ENCODE measurements at places on chromosomes 3 and 15. TPM values are rescaled to one million over a fixed set of nuclear protein-coding genes. Genes with fewer than 3 reads are reported as not detected.

DNA sequence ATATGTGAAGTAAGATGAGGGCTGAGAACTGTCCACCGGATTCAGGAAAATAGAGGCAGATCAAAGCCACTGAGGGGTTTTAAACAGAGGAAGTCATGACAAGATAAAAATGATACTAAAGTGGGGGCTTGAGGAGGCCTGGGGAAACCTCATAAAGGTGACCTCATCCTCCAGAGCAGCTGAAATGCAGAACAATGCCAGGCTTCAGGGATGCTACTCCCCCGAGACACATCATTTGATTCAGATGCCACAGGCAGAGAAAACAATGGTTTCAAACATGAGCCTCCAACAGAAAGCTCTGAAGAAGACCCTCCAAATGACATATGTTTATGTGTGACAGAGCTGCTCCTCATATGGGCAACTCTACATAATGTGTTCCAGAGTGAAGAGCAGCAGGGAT is 6.4 kb downstream of the CFAP20DC start:
- H3K36me3 ChIP-seq: no peaks in the 10 kb centered on the region
- H3K4me1 ChIP-seq: no peaks in the 10 kb centered on the region
- H3K27ac ChIP-seq: no peak overlapping the region
- H3K27me3 ChIP-seq: no peaks in the 10 kb centered on the region
- H3K4me3 ChIP-seq: no peak overlapping the region

Gene PAK6
- total RNA-seq: 0.20 TPM

Gene NTRK3
- total RNA-seq: not detected

- H3K27me3 ChIP-seq: peaks cover 25% of the 10 kb centered on the region
- no peaks in the 10 kb centered on the region for H3K4me1 ChIP-seq
- no peak within 1 kb of the TSS for H3K27ac ChIP-seq
- H3K36me3 ChIP-seq: no peaks in the 10 kb centered on the region
Measured at GRCh38 chr3:178536211-178537079, at the start of gene KCNMB2. TSS of gene KCNMB2 (plus strand) at chr3:178536436.

Gene SLC7A14
- total RNA-seq: not detected

DNA sequence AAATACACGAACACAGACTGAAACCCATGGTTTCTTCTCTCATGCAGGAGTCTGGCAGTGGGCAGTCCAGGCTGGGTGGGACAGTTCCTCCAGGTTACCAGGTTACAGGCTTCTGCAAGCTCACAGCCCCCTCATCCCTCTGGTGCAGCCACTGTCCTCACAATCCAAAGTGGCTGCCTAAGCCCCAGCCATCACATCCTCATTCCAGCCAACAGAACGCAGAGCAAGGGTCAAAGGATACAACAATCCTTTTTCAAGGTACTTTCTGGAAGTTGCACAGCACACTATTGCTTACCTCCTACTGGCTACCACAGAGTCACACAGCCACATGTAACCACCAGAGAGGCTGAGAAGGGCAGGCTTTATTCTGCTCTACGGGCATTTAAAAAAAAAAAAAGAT is 154.6 kb downstream of the NUP210 start:
- no peak for DNase-seq
- no peak overlapping the region for H3K27ac ChIP-seq
- peaks cover 5% of the 10 kb centered on the region for H3K4me1 ChIP-seq
- no peak overlapping the region for H3K4me3 ChIP-seq
- no peaks in the 10 kb centered on the region for H3K36me3 ChIP-seq
- peaks cover 9% of the 10 kb centered on the region for H3K27me3 ChIP-seq

GRCh38 chr15:72857331-72858063 is 73.9 kb upstream of the ADPGK start:
- no peak for DNase-seq
- no peak overlapping the region for H3K27ac ChIP-seq
- H3K4me1 ChIP-seq: no peaks in the 10 kb centered on the region
- peaks cover 12% of the 10 kb centered on the region for H3K27me3 ChIP-seq

Gene TIGIT
- total RNA-seq: 30.4 TPM

- peaks cover 6% of the 10 kb centered on the region for H3K27me3 ChIP-seq
- no peaks in the 10 kb centered on the region for H3K36me3 ChIP-seq
- DNase-seq: no peak
Measured at GRCh38 chr15:98786717-98787116, 138.4 kb downstream of the IGF1R start.

DNA sequence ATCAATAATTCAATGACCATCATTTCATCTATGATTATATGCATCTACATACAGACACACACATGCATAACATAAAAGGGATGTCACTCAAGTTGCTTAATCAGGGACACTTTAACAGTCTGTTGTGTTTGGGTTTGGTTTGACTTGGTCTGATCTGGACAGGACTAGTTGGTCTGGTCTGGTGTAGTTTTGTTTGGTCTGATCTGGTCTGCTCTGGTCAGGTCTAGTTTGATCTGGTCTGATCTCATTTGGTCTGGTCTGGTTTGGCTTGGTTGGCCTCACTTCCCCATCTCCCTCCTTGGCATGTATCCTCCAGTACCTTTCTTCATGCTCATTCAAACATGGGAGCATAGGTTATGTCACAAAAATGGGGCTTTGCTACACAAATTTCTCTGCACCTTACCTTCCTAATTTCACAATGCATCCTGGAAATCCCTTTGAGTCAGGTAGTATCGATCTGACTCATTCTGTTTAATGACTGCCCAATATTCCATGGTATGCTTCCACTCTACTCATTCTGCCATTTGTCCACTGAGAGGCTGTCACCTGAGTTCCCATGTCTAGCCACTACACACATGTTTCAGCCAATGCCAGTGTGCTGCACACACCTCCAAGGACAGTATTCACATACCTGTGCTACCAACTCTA is 73.0 kb upstream of the TPM1 start:
- H3K27ac ChIP-seq: no peak overlapping the region
- H3K4me1 ChIP-seq: peaks cover 1% of the 10 kb centered on the region
- no peak overlapping the region for H3K4me3 ChIP-seq
- H3K36me3 ChIP-seq: no peaks in the 10 kb centered on the region

- peaks cover 3% of the 10 kb centered on the region for H3K36me3 ChIP-seq
- no peaks in the 10 kb centered on the region for H3K27me3 ChIP-seq
- no peak for DNase-seq
- H3K4me3 ChIP-seq: no peak overlapping the region
Measured at GRCh38 chr3:126792998-126793397, 89.0 kb downstream of the CHCHD6 start.

Gene MCTP2
- 48.7 TPM for total RNA-seq

DNA sequence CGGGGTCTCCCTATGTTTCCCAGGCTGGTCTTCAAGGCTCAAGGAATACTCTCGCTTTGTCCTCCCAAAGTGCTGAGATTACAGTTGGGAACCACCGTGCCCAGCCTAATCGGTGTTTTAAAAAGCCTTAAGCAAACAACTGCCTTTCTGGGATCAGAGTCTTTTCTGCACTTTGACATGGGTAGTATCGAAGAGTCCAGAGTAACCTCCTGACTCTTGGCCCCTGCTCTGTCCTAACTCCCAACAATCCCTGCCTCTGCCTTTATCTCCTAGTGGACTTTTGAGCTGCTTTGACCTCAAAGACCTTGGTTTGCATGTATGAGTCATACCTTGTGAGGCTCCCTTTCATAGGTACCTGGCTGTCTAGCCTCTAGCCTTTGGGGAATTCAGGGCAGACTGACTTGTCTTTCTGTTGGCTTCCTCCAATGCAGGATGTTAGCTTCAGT is 21.0 kb upstream of the HACD2 start:
- peaks cover 11% of the 10 kb centered on the region for H3K4me1 ChIP-seq
- no peak for DNase-seq
- no peaks in the 10 kb centered on the region for H3K36me3 ChIP-seq

Gene HGD
- total RNA-seq: 0.96 TPM

Gene AADAC
- not detected for total RNA-seq

Gene MYRIP
- not detected for total RNA-seq

Gene TXNRD3
- total RNA-seq: 0.30 TPM

GRCh38 chr15:89806210-89806558 is 8.5 kb downstream of the ANPEP start:
- no peak overlapping the region for H3K27ac ChIP-seq
- DNase-seq: no peak
- no peaks in the 10 kb centered on the region for H3K4me1 ChIP-seq
- H3K4me3 ChIP-seq: no peak overlapping the region

Gene BFSP2
- 0.55 TPM for total RNA-seq

DNA sequence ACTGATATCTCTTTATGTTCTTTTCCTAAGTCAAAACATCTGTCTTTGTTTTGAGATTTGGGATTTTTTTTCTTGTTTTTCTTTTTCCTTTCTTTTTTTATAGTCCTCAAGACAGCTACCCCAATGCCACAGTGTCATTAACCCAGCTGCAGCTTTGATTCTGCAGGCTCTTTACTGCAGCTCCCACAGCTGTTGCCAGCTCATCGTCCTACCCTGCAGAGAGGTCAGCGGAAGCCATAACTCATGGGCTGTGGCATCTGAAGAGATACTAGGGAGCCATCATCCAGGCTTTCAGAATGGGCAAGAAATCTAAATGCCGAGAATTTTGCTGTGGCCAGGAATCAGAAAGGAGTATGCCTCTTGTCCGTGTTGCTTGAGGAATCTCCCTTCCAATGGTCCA is 44.3 kb upstream of the SLC24A5 start:
- no peaks in the 10 kb centered on the region for H3K36me3 ChIP-seq
- peaks cover 7% of the 10 kb centered on the region for H3K27me3 ChIP-seq
- DNase-seq: no peak

- no peaks in the 10 kb centered on the region for H3K27me3 ChIP-seq
- no peak for DNase-seq
- H3K4me1 ChIP-seq: peaks cover 27% of the 10 kb centered on the region
- no peak overlapping the region for H3K27ac ChIP-seq
Measured at GRCh38 chr3:189567322-189567721, 63.9 kb upstream of the TP63 start.

DNA sequence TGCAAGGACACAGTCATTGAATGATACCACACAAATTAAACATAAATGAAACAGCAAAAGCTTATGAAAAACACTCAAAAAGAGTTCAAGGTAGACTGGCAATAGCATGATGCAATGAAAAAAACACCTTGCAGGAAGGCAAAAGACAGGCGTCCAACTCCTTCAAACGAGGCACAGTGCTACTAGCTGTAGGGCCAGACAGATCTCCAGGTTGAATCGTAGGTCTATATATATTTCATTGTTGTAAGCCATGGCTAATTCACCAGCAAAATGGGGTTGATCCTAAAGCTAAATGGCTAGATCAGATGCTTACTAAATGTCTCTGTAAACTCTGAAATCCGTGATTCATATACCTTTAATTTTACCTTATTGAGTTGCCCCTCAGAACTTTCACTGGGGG is 94.2 kb downstream of the THRB start:
- H3K27me3 ChIP-seq: no peaks in the 10 kb centered on the region
- no peak for DNase-seq
- H3K36me3 ChIP-seq: no peaks in the 10 kb centered on the region
- H3K4me1 ChIP-seq: no peaks in the 10 kb centered on the region

- no peak overlapping the region for H3K4me3 ChIP-seq
- peak; percentile 11 for DNase-seq
- no peak overlapping the region for H3K27ac ChIP-seq
- H3K36me3 ChIP-seq: no peaks in the 10 kb centered on the region
Measured at GRCh38 chr15:78712797-78713515, 71.9 kb upstream of the CHRNB4 start.

DNA sequence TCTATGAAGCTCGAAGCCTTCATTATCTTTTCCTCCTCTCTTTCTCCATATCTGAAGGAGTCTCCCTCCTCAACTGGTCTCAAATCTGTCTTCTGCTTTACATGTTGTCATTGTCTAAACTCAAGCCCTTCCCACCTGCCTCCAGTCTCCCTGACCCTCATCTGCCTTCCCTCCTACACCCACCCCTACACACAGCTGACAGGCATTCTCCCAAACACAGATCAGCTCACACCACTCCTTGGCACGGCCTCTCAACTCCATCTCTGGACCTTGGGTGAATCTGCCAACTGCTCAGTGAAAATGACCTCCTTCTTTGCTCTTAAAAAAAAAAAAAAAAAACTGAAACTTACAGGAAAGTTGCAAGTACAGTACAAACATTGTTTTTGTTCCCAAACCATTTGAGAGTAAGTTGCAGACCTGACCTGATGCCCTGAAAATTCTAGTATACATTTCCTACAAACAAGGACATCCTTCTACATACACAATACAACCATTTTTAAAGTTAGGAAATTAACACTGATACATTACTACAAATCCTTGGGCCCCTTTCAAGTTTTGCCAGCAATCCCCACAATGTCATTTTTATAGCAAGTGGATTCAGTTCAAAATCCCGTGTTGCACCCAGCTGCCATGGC is 49.4 kb upstream of the UBE2E1 start:
- peaks cover 14% of the 10 kb centered on the region for H3K27me3 ChIP-seq
- H3K4me1 ChIP-seq: peaks cover 10% of the 10 kb centered on the region

- no peak overlapping the region for H3K4me3 ChIP-seq
- no peak overlapping the region for H3K27ac ChIP-seq
- DNase-seq: no peak
- H3K27me3 ChIP-seq: no peaks in the 10 kb centered on the region
- peaks cover 38% of the 10 kb centered on the region for H3K36me3 ChIP-seq
- peaks cover 69% of the 10 kb centered on the region for H3K4me1 ChIP-seq
Measured at GRCh38 chr3:20064796-20065564, 24.7 kb downstream of the KAT2B start.

DNA sequence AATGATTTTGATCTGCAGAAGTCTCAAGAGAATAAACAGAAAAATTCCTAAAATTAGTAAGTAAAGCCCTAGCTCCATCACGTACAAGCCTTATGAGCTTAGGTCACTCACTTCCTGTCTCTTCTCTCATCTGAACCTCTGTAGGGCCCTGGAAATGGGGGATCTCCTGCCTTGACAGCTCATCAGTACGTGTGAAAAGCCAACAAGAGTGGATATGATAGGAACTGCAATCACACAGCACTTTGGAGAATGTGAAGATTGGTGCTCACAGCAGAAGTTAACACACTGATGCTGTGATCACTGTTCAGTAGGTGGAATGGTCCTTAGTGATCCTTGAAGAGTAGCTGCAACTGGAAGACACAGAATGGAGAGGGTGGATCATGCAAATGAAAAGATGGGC is 27.8 kb upstream of the ALDH1L1 start:
- H3K4me1 ChIP-seq: peaks cover 2% of the 10 kb centered on the region
- no peak overlapping the region for H3K27ac ChIP-seq
- H3K36me3 ChIP-seq: no peaks in the 10 kb centered on the region
- H3K27me3 ChIP-seq: peaks cover 19% of the 10 kb centered on the region
- DNase-seq: no peak

GRCh38 chr3:156750874-156751245 is 75.3 kb upstream of the LEKR1 start:
- H3K4me1 ChIP-seq: no peaks in the 10 kb centered on the region
- no peak overlapping the region for H3K4me3 ChIP-seq
- no peak for DNase-seq
- H3K27ac ChIP-seq: no peak overlapping the region
- H3K27me3 ChIP-seq: peaks cover 8% of the 10 kb centered on the region
